HCT116 (cell line): ENCODE measurements at places on chromosomes 7 and 10. TPM values are rescaled to one million over a fixed set of nuclear protein-coding genes. Genes with fewer than 3 reads are reported as not detected.

TRIM4 gene
- total RNA-seq: 25.1 TPM

CPVL gene
- 10.3 TPM for total RNA-seq

AQP1 gene
- total RNA-seq: 2.0 TPM

LSM5 gene
- total RNA-seq: 81.0 TPM
